ENCODE measurements at places on chromosomes 6 and 20. TPM values are rescaled to one million over a fixed set of nuclear protein-coding genes. Genes with fewer than 3 reads are reported as not detected.

DNA sequence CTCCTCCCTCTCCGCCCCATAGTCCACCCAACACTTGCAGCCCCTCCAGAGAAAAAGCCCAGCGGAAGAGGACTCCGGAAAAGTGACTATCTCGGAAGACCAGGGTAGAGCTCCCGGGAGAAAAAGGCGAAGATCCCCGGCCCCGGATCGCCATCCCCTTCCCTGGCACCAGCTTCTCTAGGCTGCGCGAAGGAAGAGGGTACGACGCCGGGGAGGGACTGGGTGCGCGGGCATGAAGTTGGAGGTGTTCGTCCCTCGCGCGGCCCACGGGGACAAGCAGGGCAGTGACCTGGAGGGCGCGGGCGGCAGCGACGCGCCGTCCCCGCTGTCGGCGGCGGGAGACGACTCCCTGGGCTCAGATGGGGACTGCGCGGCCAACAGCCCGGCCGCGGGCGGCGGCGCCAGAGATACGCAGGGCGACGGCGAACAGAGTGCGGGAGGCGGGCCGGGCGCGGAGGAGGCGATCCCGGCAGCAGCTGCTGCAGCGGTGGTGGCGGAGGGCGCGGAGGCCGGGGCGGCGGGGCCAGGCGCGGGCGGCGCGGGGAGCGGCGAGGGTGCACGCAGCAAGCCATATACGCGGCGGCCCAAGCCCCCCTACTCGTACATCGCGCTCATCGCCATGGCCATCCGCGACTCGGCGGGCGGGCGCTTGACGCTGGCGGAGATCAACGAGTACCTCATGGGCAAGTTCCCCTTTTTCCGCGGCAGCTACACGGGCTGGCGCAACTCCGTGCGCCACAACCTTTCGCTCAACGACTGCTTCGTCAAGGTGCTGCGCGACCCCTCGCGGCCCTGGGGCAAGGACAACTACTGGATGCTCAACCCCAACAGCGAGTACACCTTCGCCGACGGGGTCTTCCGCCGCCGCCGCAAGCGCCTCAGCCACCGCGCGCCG lies 822 bp downstream of the FOXQ1 start:
- no peak for DNase-seq

DNA sequence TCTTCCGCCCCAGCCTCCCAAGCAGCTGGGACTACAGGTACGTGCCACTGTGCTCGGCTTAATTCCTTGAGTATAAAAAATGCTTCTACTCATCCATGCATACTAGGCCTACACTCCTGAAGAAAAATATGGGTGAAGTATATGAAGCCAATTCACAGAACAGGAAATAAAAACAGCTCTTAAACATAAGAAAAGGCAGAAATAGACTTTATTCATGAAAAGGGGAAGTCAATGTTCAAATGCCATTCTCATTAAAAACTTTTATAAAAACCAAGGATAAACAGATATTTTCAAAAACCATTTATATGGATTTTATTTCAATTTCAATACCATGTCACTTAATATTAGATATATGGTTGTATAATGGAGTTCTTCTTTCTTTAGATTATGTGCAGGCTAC lies 18.3 kb downstream of the SERPINB9 start:
- no peak for DNase-seq

DNA sequence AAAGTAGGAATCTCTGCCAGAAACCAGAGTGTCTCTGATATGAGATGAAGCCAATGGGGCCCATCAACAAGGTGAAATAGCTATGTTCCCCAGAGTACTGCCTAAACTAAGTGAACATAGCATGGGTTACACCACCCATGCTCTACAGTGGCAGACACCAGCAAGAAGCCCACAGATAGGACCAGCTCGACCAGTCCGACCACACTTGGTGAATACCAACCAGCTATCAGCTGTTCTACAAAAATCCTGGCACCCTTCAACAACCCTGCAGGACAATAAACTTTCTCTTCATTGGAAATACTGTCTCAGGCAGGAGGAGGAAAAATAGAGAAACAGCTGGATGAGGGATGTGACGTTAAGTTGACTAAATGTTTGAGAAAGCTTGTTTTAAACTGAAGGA lies 311.4 kb downstream of the EPM2A start:
- DNase-seq = no peak

GRCh38 chr20:23381876-23382275 lies 19.9 kb downstream of the GZF1 start:
- DNase-seq = no peak

GRCh38 chr6:17219098-17219497 lies 62.1 kb upstream of the RBM24 start:
- DNase-seq = no peak

GRCh38 chr20:46367967-46368901 lies 38.2 kb downstream of the ELMO2 start:
- DNase-seq = no peak

DNA sequence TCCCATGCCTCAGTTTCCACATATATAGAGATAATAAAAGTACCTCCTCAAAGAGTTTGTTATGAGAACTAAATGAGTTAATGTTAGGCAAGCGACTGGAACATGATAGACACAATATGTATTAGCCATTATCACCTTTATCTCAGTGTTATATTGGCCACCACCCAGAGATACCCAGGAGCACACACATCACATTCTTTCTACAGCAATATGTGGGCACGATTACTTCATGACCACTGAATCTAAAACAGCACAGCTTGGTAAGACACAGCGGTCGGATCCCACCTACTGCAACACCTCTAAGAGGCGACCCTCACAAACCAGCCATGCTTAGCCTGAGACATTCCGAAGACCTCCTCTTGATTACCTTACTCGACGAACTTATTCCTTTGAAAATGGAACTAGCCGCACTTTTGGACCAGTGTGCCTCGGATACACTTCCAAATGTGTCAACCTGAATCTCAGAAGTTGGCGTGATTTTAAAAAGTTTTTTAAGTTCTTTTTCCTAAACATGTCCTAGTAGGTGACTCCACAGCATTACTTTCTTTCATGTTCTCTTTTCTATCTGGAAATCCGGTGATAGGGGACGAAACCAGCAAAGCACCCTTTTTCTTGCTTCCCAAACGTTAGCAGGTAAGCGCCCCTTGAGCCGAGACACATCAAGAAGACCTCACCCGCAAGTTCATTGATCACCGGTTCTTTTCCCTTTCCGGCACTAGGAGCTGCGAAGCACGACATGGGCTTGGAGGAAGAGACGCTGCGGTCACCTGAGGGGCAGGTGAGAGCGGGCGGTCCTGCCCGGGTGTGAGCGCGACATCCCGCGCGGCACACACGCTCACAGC lies 923 bp downstream of the GMDS start:
- DNase-seq = peak; percentile 18

DNA sequence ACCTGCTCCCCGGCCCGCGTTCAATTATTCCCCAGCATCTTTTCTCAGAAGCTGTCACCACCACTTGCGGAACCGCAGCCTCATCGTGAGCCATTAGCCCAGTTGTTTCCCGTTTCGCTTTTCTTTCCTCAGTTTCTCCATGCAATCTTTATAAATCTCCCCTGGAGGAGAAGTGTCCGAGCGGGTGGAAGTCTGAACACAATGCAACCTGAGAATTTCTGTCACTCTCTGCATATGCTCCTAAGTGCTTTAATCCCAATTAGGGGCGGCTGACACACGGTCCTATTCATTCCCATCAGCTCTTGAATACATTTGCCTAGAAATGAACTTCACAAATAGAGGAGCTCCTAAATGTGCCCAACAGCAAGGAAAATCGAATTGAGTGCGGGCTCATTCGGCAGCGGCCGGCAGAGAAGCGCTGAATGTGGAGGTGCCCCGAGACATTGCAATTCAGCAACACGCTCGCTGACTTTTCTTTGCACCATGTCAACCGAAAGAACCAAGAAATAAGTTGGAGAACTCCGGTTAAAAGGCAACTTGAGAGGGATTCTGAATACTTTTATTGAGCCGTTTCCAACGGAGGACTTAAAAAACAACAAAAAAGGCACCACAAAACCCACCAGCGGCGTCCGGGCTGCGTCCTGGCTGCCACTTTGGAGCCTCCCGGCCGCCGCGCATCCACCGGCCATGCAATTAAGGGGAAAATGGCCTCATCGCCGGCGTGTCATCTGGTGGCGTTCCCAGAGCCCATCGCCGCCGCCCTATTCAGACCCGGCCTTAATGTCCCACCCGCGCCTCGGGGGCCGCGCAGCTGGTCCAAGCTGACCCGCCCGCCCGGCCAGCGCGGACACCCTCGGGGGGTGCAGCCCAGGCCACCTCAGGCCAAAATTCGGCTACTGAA lies 3.9 kb upstream of the PRDM13 start:
- no peak for DNase-seq

- DNase-seq = no peak
Measured at GRCh38 chr6:162377735-162378134, 349.8 kb downstream of the PRKN start.

- no peak for DNase-seq
Measured at GRCh38 chr6:119166024-119166784, 87.7 kb upstream of the FAM184A start.

DNA sequence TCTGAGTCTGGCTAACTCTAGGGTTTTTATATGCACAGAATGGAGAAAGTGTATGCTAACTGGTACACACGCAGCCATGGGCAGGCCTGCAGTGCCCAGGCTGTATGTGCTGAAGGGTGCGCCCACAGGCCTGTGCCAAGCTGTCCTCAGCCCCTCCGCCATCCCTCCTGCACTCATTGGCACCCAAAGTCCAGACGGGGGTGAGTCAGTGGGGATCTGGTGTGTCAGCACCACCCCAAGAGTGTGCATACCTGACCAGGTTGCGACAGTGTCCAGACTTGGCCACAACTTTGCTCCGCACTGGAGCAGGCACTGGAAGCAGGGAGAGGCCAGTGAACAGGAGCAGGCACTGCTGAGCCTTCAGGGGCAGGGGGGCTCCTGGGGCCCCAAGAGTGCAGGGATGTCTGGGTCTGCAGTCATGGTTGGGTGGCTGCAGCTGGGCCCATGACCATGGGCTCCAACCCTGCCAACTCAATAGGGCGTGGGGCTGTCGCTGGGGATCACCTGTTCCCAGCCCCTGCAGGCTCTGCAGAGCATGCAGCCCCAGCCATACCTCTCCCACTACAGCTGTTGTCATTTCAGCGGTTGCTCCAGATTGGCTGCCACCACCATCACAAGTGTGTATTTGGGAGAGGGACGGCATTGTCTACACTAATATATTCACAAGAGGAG lies 717.8 kb downstream of the EPHA7 start:
- no peak for DNase-seq

- no peak for DNase-seq
Measured at GRCh38 chr20:32681175-32682084, 7.7 kb upstream of the C20orf203 start.

DNA sequence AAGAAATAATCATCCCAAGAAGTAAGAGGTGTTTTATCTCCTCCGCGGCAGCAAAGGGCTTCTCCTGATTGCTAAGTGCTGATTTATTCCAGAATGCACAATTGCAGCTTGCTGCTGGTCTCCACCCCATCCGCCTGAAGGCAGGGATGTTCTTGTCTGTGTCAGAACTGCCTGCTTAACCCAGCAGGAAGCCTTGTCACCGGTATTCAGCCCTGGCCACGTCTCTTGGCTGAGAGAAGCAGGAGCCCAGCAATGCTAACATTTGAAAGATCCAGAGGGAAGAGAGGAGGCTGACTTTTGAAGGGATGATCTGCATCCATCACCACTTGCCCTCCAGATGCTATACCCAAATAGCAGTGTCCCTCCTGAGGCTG lies 4.2 kb downstream of the SCML4 start:
- DNase-seq = no peak

DNA sequence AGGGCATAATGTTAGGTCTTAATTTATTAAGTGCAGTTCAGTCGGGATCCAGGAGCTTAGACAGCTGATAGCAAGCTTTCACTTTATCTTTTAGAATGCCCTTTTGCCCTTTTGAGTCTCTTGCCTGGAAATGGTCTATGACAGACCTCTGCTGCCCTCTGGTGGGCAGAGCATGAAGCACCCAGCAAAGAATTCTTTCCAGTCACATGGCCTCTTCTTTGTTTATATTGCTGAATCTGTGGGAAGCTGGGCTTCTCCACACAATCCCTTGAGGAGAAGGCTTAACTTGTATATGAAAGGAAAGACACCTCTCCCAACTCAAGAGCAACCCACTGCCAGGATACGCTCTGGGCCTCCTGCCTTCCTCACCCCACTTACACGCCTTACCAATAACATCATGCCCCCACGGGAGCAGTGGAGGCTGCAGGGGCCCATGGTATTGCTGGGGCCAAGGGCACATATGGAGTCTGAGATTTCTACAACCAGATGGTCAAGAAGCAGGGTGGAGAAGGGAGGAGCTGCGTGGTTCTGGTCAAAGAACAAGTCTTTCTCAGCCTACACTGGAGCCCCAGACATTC lies 20.4 kb downstream of the WFDC3 start:
- DNase-seq = peak; percentile 67

DNA sequence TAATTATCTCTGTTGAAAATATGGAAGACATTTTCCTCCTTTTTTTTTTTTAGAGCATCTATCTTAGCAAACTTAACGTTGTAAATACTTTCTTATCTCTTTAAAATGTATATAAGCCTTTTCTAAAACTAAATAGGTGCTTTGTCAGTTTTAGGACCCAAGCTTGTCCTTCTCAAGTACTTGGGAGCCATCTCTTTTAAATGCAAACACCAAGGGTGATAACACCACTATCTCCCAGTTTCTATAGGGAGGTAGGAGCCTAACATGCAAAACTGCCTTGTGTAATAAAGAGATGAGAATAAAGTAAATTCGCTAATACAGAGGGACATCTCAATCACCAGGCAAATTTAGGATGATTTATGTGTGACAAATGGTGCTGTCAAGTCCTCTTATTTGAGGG lies 157.0 kb upstream of the FAM83B start:
- no peak for DNase-seq

DNA sequence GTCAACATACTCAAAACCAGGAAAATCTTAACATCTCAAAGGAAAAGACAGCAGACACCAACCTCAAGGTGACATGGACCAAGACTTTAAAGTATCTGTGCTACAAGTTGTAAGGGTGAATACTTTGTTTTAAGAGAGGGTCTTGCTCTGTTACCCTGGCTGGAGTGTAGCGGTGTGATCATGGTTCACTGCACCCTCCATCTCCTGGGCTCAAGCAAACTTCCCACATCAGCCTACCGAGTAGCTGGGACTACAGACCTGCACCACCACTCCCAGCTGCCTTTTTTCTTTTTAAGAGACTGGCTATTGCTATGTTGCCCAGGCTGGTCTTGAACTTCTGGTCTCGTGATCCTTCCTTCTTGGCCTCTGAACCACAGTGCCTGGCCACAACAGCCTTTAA lies 9.7 kb downstream of the AMD1 start:
- DNase-seq = no peak

- no peak for DNase-seq
Measured at GRCh38 chr6:121951123-121951522, 448.3 kb upstream of the HSF2 start.

The MDC1 gene
- 51.0 TPM for polyA plus RNA-seq

The ZSCAN31 gene
- 8.7 TPM for polyA plus RNA-seq

The CDH26 gene
- polyA plus RNA-seq = 0.87 TPM

The ZNF391 gene
- polyA plus RNA-seq = 15.6 TPM

The RSPO3 gene
- 30.8 TPM for polyA plus RNA-seq

The PPP1R3G gene
- 3.0 TPM for polyA plus RNA-seq

The HSPA12B gene
- polyA plus RNA-seq = 19.6 TPM

The TRAPPC3L gene
- polyA plus RNA-seq = 0.20 TPM

The SLC22A1 gene
- 1.0 TPM for polyA plus RNA-seq

The WFDC12 gene
- polyA plus RNA-seq = not detected

The TCP11 gene
- 3.2 TPM for polyA plus RNA-seq

The LBP gene
- not detected for polyA plus RNA-seq

The SLC35A1 gene
- 37.8 TPM for polyA plus RNA-seq

The JPH2 gene
- 1.8 TPM for polyA plus RNA-seq
